ENCODE measurements at places on chromosomes 6 and 20.

GRCh38 chr20:6769903-6770785 lies 2.7 kb downstream of the BMP2 start:
- no peak for DNase-seq

GRCh38 chr20:62887152-62887859 lies 25.7 kb upstream of the TCFL5 start:
- DNase-seq = peak; percentile 44

GRCh38 chr6:37492991-37493660 lies 6.6 kb downstream of the CCDC167 start:
- no peak for DNase-seq

GRCh38 chr20:2651772-2652723 lies at the start of gene NOP56:
Gene NOP56 (plus strand): TSS chr20:2652632. CDS start chr20:2652661, 29 bp downstream.
- peak; percentile 95 for DNase-seq

- no peak for DNase-seq
These were observed 42.9 kb upstream of the LRFN2 start for GRCh38 chr6:40630051-40630450.

DNA sequence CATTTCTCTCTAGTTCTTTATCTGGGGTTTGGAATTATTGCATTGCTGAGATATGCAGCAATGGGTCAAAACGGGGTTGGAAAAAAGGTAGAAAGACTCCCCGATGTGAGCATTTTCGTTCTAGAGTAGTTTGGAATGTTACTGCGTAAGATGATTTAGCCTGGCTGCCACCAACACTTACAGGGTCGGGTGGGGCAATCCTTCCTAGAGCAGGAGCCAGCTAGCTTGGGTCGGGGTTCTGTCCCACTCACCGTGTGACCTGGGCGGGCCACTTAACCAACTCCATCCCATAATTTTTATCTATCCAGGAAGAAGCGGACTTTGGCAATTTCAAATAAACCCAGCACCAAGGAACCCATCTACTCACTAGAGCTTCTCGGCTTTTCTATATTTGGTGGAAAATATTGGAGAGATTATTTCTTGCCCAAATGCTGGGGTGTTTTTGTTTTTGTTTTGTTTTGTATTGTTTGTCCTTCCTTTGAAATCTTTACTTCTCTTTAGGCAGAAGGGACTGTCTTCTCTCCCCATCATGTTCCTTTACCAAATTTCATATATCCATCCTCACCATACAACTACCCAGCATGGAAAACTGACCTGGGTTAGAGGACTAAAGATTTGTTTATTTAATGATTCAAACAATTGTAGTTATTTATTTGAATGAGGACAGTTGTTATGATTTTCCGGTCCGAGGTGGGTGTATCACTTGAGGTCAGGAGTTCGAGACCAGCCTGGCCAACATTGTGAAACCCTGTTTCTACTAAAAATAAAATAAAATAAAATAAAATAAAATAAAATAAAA lies 72.4 kb downstream of the GPX5 start:
- DNase-seq = no peak

- DNase-seq = no peak
These were observed 34.9 kb upstream of the LOC128125822 start for GRCh38 chr6:63537201-63537958.

DNA sequence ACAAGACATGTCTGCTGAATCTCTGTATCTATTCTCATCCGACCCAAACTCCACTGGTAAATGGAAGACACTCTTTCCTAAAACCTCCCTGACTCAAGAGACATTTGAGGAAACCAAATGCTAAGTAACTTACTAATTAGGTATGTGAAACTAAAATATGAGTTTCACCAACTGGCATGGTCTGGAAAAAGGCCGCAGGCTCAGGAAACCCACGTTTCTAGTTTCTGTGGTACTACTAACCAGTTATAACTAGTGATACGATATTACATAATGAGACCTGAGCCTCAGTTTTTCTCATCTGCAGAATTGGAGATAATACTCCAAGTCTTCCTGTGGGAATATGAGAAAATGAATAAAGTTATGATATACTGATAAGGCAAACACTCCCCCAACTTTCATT lies 39.9 kb downstream of the ZNF391 start:
- no peak for DNase-seq

DNA sequence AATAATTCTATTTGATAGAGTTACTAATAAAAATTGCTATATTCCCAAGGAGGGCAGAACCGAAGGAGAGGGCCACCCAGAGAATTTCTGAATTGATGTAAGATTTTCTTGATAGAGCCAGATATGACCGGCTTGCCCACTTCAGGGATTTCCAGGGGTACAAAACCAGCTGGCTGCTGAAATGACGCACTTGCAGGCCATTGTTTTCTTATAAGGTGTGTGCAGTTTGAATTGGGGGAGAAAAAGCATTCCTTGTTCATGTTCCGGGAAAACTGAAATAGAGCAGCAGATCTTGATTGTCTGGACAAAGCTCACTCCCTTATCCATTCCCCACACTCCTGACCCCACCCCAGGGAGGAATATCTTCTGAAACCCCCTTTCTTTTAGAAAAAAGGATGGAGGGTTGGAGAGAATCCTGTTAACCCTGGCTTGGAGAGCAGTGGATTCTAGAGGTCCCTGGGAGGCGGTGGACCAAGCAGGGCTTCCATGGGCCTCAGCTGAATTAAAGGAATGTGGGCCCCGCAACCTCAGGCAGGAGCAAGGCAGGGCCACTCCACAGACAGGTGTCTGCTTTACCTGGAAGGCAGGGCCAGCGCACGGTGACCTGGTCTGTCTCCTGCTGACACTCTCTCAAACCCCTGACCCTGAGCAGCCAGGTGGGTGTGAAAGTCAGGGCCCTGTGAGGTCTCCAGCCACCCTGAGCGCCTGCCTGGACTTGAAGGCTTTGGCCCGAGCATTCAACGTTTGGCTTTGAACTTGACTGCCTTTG lies 96.4 kb downstream of the TMEM170B start:
- DNase-seq = no peak

DNA sequence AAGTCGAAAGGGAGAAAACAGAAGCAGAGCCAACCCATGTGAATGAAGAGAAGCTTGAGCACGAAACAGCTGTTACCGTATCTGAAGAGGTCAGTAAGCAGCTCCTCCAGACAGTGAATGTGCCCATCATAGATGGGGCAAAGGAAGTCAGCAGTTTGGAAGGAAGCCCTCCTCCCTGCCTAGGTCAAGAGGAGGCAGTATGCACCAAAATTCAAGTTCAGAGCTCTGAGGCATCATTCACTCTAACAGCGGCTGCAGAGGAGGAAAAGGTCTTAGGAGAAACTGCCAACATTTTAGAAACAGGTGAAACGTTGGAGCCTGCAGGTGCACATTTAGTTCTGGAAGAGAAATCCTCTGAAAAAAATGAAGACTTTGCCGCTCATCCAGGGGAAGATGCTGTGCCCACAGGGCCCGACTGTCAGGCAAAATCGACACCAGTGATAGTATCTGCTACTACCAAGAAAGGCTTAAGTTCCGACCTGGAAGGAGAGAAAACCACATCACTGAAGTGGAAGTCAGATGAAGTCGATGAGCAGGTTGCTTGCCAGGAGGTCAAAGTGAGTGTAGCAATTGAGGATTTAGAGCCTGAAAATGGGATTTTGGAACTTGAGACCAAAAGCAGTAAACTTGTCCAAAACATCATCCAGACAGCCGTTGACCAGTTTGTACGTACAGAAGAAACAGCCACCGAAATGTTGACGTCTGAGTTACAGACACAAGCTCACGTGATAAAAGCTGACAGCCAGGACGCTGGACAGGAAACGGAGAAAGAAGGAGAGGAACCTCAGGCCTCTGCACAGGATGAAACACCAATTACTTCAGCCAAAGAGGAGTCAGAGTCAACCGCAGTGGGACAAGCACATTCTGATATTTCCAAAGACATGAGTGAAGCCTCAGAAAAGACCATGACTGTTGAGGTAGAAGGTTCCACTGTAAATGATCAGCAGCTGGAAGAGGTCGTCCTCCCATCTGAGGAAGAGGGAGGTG lies 38.7 kb downstream of the ZBTB2 start:
- DNase-seq = no peak

DNA sequence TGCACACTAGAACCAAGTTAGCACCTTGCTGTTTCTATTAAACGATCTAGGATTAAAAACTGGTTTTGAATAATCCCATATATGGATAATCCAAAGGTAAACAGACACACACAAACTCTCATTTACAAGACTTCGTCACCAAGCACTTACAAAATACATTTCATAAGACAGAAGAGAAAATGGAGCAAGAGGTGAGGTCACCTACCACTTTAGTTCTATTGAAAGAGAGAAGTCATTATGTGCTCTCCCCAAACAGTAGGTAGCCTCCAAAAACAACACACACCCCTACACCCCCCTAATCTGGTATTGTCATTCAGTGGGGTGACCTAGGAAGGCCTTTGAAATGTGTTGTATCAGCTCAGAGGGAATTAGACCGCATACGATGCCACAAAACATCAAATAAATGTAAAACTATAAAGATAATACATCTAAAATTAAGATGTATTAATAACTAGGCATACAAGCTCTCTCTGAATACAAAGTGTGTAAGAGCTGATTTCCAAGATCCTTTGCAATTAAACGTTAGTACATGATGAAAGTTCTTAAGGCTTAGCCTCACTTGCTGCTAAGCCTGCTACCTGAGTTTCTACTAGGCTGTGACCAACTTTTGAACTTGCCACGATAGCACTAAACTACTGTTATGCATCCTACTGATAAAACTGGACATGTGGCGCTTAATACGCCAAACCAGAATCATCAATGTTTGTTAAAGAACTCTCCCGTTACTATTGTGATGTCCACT lies 1.6 kb downstream of the SRPK1 start:
- peak; percentile 12 for DNase-seq

DNA sequence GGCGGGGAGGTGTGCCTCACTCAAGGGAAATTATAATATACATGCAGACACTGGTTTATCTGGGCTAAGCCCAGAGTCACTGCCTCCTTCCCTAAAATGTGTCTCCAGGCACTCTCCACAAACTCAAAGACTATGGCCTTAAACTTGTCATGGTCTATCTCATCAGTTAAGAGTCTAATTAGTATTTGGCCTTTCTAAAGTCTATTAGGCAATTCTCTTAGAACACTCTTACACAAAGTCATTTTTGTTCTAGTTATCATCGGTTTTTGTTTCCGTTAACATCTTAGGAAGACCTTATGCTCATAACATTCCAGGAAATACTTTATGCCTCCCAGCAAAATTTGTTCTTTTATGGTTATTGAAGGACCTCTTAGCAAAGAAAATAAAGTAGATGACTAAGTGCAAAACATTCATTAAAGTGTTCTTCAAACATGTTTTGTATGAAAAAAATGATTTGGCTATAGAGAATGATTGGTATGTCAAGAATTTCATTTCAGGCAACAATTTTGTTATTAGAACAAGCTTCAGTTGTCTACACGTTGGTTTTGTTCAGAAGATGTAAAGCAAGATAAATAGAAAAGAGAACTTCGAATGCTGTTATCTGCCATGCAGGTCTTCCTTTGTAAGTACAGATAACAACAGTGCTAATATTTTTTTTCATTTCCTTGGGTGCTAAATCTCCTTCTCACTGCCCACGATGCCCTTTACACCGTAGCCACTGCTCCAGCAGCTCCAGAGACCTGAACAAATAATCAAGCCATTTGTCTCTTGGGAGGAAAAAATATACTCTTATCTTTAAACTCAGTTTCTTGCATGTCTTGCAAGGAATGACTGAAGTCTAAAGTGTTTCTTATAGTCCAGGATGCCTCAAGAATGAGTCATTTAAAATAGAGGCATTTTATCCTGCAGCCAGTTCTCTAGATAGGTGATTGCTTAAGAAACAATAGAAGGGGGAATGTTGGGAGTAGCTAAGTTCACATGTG lies 170.4 kb downstream of the HTR1B start:
- no peak for DNase-seq

DNA sequence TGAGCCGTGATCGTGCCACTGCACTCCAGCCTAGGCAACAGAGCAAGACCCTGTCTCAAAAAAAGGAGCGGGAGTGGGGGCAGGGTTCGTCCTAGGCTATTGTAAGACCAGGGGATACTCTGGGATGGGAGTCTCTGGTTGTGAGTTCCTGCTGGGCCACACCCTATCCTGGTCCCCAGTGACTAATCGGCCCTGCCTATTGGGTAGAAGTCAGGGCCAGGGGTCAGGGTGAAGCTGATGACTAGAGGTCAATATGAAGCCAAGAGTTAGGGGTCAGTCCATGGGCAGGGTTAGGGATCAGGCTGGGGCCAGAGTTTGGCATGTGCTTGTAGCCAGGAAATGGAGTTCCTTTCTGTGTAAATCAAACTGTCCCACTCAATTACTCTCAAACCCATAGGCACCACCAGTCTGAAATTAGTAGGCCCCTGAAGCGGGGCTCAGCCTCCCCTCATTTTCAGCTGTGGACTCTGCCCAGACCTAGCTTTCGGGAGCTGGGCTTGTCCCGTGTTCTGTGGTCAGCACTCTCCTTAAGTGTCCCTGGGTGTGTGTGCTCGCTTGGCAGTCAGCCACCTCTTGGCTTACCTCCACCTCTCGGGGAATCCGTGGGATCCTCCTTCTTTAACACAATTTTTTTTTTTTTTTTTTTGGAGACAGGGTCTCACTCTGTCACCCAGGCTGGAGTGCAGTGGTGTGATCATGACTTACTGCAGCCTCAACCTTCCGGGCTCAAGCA lies 1.8 kb downstream of the HSPA12B start:
- no peak for DNase-seq

DNA sequence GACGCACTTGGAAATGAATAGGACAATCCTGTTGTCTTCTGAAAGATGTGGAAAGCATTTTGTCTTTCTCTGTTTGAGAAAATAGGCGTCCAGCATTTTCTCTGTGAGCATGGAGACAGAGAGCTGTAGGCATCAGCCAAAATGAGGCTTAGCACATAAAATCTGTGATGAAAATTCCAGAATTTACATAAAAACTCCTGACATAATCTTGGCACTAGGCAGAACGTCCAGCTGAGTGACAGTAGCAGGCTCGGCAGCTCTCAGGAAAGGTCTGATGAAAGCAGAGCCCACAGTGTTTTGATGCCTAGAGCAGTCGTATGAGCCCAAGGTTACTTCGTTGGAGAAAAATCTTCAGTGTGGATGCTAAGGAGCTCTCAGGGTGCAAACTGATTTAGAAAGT lies 543.3 kb upstream of the MAP3K7 start:
- no peak for DNase-seq

GRCh38 chr6:111832833-111833418 lies 40.3 kb downstream of the FYN start:
- no peak for DNase-seq

DNA sequence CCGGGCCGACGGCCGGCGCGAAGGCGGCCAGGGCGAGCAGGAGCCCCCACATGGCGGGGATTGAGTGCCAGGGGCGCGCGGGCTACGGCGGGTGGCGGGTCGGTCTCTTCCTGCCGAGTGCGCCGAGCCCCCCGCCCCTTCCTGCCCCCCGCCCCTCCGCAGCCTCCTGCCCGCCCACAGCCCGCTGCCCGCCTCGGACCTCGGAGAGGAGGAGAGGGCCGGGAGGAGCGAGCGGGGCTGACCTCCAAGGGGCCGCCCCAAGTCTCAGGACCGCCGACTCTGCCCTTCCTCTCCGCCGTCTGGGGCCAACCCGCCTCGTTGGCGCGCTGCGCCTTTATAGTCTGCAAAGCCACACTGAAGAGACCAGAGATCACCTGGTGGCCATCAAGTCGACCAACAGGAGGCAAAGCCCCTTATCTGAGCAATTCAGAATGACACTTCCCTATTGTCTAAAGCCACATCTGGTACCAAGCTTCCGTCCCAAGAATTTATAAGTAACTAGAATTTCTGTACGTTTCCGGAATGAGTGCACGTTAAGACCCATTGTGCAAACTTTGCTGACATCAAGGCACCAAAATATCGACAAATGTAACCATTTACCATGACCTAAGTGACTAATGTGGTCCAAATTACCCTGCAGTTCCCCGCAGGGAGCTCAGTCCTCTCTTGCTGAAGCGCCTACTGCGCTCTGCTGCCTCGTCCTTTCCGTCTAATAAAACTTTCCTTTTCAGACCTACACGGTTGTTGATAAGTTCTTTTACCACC lies at the start of gene CPXM1:
CPXM1 (minus strand) TSS at position 107 of the 765 bp plus-strand sequence; CDS start at position 52, 55 bp downstream.
- DNase-seq = no peak

- DNase-seq = no peak
These were observed 107.8 kb upstream of the ESR1 start for GRCh38 chr6:151699719-151700118.

All from CD4-positive, alpha-beta T cell treated with Interleukin-15 for 4 hours (primary cell).